ENCODE measurements at places on chromosomes 4 and X. TPM values are rescaled to one million over a fixed set of nuclear protein-coding genes. Genes with fewer than 3 reads are reported as not detected.

MAGEA8 gene
- not detected for total RNA-seq

ESX1 gene
- total RNA-seq: not detected

KLHL4 gene
- 33.7 TPM for total RNA-seq

LRRC66 gene
- 0.29 TPM for total RNA-seq

FREM3 gene
- total RNA-seq: not detected
